Activated CD4-positive, alpha-beta T cell treated with anti-CD3 and anti-CD28 coated beads for 36 hours (primary cell): ENCODE measurements at places on chromosomes 7 and 10. TPM values are rescaled to one million over a fixed set of nuclear protein-coding genes. Genes with fewer than 3 reads are reported as not detected.

- no peak overlapping the region for H3K27ac ChIP-seq
- no peak for DNase-seq
- H3K27me3 ChIP-seq = no peaks in the 10 kb centered on the region
- no peaks in the 10 kb centered on the region for H3K4me1 ChIP-seq
- H3K36me3 ChIP-seq = no peaks in the 10 kb centered on the region
- no peak overlapping the region for H3K4me3 ChIP-seq
Measured at GRCh38 chr10:418226-418625, 271.2 kb downstream of the DIP2C start.

DNA sequence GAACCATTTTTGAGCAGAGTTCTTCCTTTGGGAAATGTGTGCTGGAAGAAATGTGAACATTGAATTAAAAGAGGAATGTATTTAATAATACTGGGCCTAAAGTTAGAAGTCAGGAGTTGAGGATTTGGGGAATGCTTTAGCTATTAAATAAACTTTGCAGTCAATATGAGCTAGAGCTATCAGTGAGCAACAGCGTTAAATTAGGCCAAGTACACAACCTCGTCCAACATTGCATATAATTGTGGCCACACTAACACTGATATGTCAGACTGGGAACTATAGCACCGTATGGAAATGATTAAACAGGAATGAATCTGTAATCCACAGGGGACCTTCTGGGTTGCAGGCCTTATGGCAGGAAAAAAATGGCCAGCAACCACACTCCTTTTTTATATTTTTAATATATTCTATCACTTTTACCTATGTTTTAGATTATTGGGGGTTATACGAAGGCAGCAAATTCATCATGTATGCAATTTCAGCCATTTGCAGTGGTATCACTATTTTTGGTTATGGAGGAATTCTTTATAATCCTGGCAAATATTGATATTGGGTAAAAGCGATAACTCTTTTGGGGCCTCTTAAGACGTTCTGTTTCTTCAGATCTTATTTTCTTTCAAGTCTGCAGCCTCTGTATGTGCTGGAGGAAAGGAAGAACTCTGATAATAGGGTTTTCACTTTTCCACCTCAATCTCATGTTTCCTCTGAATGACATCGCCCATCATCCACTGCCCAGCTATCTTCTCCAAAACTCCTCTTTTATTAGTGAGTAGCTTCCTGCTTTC is 236.3 kb upstream of the PLXDC2 start:
- no peaks in the 10 kb centered on the region for H3K27me3 ChIP-seq
- no peak overlapping the region for H3K27ac ChIP-seq
- no peaks in the 10 kb centered on the region for H3K4me1 ChIP-seq
- DNase-seq = no peak
- no peaks in the 10 kb centered on the region for H3K36me3 ChIP-seq

- no peaks in the 10 kb centered on the region for H3K36me3 ChIP-seq
- no peak overlapping the region for H3K4me3 ChIP-seq
- no peaks in the 10 kb centered on the region for H3K4me1 ChIP-seq
- no peak for DNase-seq
Measured at GRCh38 chr10:44424298-44424697, 39.4 kb upstream of the CXCL12 start.

GRCh38 chr7:156764016-156764669 is 123.6 kb downstream of the RNF32 start:
- DNase-seq = peak; percentile 35
- peaks cover 32% of the 10 kb centered on the region for H3K36me3 ChIP-seq
- H3K27me3 ChIP-seq = no peaks in the 10 kb centered on the region
- peaks cover 12% of the 10 kb centered on the region for H3K4me1 ChIP-seq
- no peak overlapping the region for H3K4me3 ChIP-seq

DNA sequence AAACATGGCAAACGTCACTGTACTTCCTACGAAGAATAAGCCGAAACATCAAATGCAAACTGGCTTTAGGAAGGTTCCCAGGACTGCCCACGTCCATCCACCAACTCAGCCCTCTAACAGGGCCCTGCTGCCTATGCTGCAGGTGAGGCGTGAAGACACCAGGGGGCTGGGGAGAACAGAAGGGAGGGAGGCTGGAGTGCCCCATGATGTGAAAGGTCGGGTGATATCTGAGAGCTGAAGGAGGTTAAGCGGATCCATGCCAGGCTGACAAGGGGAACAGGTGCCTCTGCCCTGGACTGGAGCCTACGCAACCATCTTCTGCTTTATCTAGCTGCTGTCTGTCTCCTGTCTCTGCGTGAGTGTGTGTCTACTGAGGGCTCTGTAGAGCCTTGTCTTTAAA is 40.2 kb upstream of the ATP6V0A4 start:
- no peak for DNase-seq
- peaks cover 13% of the 10 kb centered on the region for H3K27me3 ChIP-seq
- H3K4me1 ChIP-seq = peaks cover 10% of the 10 kb centered on the region
- H3K27ac ChIP-seq = no peak overlapping the region

GRCh38 chr10:101843032-101844021 is at the start of gene KCNIP2:
TSS of gene KCNIP2 (minus strand) at chr10:101843800. CDS start at chr10:101843568, 232 bp downstream.
- no peak within 1 kb of the TSS for H3K27ac ChIP-seq
- peaks cover 11% of the 10 kb centered on the region for H3K36me3 ChIP-seq
- peak; percentile 80 for DNase-seq
- H3K27me3 ChIP-seq = peaks cover 9% of the 10 kb centered on the region
- H3K4me1 ChIP-seq = peaks cover 43% of the 10 kb centered on the region

DNA sequence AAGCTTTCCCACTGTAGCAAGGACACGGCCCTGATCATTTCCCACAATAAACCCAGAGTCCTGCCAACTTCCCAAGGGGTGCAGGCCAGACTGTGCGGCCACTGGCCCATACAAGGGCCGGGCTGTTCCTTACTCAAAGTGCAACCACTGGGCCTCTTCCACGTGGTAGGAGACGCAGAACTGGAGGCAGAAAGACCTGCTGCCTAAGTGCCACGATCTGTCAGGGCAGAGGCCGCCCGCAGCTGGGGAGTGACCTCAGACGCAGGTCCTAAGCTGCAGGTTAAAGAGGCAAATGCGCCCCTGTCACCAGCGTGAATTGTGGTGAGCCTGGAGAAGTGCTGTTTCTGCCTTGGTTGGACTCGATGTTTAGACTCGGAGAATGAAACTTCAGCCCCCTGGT is 26.2 kb downstream of the GPER1 start:
- no peak overlapping the region for H3K27ac ChIP-seq
- H3K4me1 ChIP-seq = peaks cover 15% of the 10 kb centered on the region
- H3K36me3 ChIP-seq = peaks cover 22% of the 10 kb centered on the region
- no peak for DNase-seq

The SLC29A3 gene
- 2.6 TPM for total RNA-seq

GRCh38 chr10:84429926-84430520 is 101.6 kb downstream of the CCSER2 start:
- peak; percentile 82 for DNase-seq
- no peak overlapping the region for H3K27ac ChIP-seq
- H3K4me1 ChIP-seq = peaks cover 31% of the 10 kb centered on the region
- no peaks in the 10 kb centered on the region for H3K27me3 ChIP-seq
- H3K4me3 ChIP-seq = no peak overlapping the region
